NCI-H69 (cell line): ENCODE measurements at places on chromosomes 2 and 18.

- DNase-seq, result no peak
These were observed 1.8 kb upstream of the KYNU start for GRCh38 chr2:142875652-142876051.

- DNase-seq, result no peak
These were observed 73.9 kb upstream of the HK2 start for GRCh38 chr2:74759986-74760385.

- DNase-seq, result no peak
These were observed 342.7 kb downstream of the RND3 start for GRCh38 chr2:150144546-150145298.

GRCh38 chr2:217776631-217777030 is 226.2 kb downstream of the TNS1 start:
- DNase-seq, result no peak

DNA sequence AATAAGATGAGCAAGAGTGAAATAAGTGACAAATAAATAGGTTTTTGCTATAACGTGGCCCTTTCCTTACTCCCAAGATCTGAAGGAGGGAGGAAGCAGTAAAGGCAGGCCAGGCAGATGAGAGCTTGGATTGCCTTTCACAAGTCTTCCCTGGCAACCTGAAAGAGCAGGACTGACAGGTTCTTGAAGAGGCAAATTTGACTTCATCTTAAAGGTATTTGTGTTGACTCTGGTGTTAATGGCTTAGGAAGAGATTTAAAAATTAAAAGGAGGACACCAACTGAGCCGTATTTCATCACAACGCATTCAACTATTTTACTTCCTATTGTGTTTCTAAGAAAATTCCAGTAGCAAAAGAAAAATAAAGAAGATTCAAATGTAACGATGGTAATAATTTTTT is 3.2 kb downstream of the STRN start:
- DNase-seq, result no peak

DNA sequence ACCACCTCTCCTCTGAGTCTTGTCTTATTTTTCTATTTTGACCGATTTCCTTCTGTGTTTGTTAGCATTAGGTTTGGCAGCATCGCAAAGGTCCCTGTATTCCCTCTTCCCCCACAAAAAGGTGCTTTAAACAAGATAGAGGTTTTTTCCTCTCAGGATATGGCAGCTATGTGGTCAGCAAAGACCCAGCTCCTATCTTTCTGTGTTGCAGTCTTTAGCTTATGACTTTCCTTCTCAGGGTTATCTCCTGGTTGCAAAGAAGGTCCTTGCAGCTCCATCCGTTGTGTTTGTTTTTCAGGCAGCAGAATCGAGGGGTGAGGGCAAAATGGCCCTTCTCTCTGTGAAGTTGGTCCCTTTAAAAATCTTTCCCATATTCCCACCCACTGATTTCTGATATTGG is 38.4 kb downstream of the GALNT1 start:
- DNase-seq, result no peak

GRCh38 chr18:14962626-14963025 is 214.7 kb downstream of the ANKRD30B start:
- DNase-seq, result no peak

DNA sequence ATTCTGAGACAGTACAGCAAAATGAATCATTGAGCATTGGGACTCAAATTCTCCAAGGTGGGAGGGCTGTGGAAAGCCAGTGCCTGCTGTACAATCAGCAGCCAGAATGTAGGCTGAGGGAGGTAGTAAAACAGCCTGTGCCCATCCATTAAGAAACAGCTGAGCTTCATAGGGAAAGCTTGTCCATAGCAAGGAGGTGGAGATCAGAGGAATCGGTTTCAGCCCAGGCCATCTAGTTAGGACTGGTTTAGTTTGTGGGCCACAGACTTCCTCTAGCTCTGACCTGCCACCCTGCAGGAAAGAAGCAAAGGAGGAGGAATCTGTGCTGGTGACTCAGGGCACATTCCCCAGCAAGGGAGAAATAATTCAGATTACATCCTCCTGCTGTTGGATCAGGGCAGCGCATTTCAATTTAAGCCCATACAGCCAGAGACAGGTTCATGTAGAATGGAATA is 333.4 kb downstream of the SETBP1 start:
- DNase-seq, result peak; percentile 74

GRCh38 chr2:180679693-180680092 is 300.7 kb upstream of the UBE2E3 start:
- DNase-seq, result peak; percentile 86

DNA sequence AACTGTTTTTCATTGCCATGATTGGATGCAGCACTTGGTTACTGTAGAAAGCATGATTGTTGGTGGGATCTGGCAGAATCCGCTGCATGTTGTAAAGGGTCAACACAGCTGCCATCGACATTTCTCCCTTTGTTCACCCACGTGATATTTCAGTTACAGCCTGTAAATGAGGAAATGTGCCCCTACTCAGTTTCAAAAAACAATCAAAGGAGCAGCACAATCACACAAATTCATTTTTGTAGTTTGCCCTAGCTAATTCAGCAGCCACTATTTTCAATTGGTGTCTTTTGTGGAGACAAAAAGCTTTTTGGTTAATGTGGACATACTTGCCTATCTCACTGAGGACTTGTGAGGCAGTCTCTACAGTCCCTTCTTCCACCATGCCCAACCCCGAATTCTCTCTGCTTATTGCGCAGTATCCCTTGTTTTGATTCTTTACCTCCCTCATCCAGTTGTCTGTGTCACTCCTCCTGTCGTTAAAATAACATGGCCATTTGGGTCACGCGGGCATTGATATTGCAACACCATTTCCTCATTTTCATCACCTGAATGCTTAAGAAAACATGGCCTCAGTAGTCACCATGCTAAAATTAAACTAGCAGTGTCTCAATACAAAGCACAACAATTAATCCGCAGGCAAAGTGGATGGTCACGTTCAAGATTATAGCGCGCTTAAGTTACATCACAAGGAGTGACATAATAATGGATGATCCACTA is 6.4 kb upstream of the PROC start:
- DNase-seq, result peak; percentile 42
